ENCODE measurements at places on chromosomes 12 and 14.

DNA sequence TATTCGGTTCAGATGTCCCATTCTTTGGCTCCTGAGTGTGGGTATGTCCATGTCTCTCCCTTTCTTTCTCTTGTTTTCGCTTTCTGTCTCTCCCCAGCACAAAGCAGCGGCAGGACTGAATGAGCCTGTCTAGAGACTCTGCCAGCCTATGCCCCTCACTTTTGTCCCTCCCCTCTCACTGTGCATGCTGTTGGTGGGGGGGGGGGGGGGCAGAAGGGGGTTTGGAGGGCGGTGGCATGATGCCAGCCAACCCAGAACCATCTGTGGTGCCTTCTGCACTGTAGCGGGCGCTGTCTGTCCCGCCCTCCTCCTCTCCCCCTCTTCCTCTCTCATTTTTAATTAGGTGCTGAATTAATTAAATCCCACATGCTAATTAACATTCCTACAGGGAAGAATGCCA lies 17.7 kb downstream of the NGDN start:
- DNase-seq, result no peak

DNA sequence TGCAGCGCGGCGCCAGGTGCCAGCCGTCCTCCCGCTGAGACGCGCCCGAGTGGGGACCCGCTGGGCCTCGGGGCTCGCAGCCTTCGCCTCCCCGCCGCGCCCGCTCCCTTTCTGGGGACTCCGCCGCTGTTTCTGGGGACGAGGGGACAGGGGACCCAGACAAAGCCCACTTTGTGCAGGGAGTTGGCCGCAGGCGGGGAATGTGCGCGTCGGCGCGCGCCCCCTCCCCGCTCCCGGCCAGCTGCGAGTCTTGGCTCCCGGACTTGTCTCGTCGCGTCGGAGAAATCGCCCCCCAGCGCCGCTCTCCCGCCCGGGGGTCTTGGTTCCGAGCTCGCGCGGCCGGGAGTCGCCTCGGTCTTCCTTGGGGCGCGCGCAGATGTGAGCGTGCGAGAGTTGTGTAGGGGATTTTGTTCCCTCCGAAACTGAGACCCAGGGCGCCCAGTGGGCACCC lies 717 bp downstream of the VASH1 start:
- no peak for DNase-seq

- no peak for DNase-seq
Measured at GRCh38 chr14:47044841-47045240, 393.3 kb upstream of the RPL10L start.

GRCh38 chr12:2332947-2333346 lies 280.2 kb downstream of the CACNA1C start:
- no peak for DNase-seq

DNA sequence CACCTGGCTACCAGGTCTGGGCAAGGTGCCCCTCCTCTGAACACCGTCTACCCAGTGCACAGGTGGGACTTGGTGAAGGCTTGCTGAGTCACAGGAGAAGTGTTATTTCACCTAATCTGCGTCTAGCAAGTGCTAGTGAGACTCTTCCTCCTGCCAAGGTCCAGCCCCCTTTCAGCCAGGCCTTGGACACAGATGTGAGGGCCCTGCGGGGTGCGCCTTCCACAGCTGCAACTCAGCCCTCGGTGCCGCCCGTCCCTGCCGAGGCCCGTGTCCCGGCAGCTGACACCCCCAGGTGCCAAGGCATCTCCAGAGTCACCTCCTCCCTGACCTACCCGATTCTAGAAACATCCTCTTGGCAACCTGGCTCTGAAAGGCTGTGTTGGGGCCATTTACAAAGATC lies 55.1 kb downstream of the PRIMA1 start:
- no peak for DNase-seq
